ENCODE measurements at places on chromosomes 12 and 14. TPM values are rescaled to one million over a fixed set of nuclear protein-coding genes. Genes with fewer than 3 reads are reported as not detected.

Gene EIF4B
- 904 TPM for total RNA-seq

Gene PTPRR
- not detected for total RNA-seq

Gene PPM1A
- 10.2 TPM for total RNA-seq

Gene KLRC4
- total RNA-seq, result not detected
